T-cell (primary cell): ENCODE measurements at places on chromosomes 1 and 21. TPM values are rescaled to one million over a fixed set of nuclear protein-coding genes. Genes with fewer than 3 reads are reported as not detected.

HSF2BP gene
- 1.2 TPM for total RNA-seq

GRCh38 chr1:227948493-227949260 lies 945 bp upstream of the WNT9A start:
- no peak overlapping the region for H3K4me3 ChIP-seq
- no peaks in the 10 kb centered on the region for H3K36me3 ChIP-seq
- H3K4me1 ChIP-seq = peaks cover 3% of the 10 kb centered on the region
- peaks cover 2% of the 10 kb centered on the region for H3K27me3 ChIP-seq
- no peak for DNase-seq

DNA sequence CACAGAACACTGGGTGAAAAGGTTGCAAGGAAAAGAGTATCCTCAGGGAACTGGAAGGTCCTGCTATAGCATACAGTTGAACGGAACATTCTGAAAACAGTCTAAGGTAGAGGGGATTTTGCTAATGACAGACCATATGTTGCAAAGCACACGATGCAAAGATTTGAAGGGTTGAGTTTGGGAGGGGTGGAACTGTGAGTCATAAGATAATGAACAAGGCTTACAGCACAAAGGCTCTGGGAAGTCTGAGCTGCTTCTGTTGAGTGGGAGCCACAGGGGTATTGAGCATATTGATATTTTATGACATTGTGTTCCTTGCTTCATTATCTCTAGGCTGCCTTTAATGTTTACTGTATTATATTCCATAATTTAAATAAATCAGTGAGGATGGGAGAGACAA lies 104.9 kb downstream of the PLPPR4 start:
- no peaks in the 10 kb centered on the region for H3K36me3 ChIP-seq
- no peak overlapping the region for H3K27ac ChIP-seq
- H3K4me3 ChIP-seq = no peak overlapping the region

DNA sequence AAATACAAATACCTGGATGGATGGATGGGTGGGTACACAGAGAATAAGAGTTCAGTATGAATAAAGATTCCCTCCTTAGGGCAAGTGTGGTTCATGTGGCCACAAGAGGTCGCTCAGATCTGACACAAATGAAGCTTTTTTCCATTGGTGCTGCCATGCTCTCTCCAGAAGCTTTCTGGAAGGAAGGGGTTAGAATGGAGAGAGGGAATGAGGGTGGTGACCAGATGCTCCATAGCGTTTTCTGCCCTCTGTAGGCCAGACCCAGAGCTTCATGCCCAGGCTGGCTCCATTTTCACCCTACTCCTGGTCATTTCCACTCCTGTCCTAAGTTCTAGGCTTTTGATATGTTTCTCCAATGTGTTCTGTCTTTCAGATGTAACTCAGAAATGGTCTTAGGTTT lies 3.3 kb upstream of the FCRL6 start:
- H3K4me3 ChIP-seq = no peak overlapping the region
- H3K27ac ChIP-seq = no peak overlapping the region
- DNase-seq = peak; percentile 43

FCER1A gene
- total RNA-seq = 0.33 TPM

GRCh38 chr21:46662765-46663500 lies 27.5 kb downstream of the PRMT2 start:
- peaks cover 10% of the 10 kb centered on the region for H3K27me3 ChIP-seq
- DNase-seq = no peak
- no peak overlapping the region for H3K27ac ChIP-seq
- H3K4me1 ChIP-seq = peaks cover 32% of the 10 kb centered on the region
- H3K4me3 ChIP-seq = no peak overlapping the region

DNA sequence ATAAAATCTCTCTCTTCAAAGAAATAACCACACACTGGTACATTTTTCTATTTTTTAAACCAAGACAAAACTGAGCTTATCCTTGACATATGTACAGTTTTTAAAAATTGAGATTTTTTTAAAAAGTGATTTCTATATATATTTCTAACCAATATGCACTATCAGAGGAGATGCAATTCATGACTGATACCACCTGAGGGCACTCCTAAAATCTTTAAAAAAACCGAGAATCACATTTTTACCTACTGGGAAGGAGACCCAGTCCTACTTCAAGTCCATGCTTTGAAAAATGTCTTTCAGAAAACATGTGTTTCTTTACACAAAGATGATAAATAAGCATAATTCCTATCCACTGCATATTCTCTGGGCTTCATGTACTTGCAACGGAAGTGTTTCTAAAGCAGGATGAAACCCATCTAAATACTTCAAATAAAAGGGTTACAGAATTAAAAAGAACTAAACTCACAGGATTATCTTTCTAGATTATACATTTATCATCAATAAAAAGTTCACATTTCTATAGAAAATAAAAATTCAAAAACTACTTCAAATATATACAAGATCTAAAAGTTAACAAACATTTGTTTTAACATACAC lies 98.6 kb downstream of the ENAH start:
- H3K36me3 ChIP-seq = no peaks in the 10 kb centered on the region
- H3K27ac ChIP-seq = no peak overlapping the region
- DNase-seq = no peak
- H3K4me1 ChIP-seq = no peaks in the 10 kb centered on the region
- H3K27me3 ChIP-seq = no peaks in the 10 kb centered on the region

DNA sequence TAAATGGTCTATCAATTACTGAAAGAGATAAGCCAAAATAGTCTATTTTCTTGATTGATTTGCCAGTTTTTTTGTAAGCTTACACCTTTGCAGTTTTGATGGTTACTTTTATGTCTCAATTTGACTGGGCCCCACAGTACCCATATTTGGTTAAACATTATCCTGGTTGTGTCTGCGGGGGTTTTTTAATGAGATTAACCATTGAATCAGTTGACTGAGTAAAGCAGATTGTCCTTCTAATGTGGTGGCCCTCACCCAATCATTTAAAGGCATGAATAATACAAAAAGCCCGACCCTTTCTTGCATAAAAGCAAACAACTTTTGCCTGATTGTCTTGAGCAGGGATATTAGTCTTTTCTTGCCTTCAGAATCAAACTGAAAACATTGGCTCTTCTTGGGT lies 650.0 kb upstream of the RGS18 start:
- H3K27ac ChIP-seq = no peak overlapping the region
- no peak overlapping the region for H3K4me3 ChIP-seq
- no peaks in the 10 kb centered on the region for H3K27me3 ChIP-seq
- DNase-seq = no peak

NHLH2 gene
- total RNA-seq = not detected

TMEM52 gene
- total RNA-seq = 0.69 TPM

DNA sequence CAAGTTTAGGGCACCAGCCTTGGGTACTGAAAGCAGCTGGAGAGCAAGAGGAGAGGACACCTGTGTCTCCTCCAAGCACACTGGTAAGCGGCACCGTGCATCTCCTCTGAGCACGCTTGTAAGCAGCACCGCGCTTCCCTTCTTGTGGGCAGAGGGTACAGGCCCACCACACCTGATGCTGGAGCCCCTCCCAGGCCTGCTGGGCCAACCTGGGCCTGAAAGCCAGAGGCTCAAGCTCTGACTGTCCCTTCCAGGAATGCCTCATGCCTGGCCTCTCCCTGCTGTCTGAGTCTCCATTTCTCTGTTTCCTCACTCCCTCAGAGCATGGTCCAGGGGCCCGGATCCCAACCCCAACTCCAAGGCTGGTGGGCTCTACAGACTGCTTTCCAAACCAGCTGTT lies 25.9 kb downstream of the DMBX1 start:
- peaks cover 3% of the 10 kb centered on the region for H3K27me3 ChIP-seq
- no peak overlapping the region for H3K4me3 ChIP-seq
- no peaks in the 10 kb centered on the region for H3K36me3 ChIP-seq
- no peak overlapping the region for H3K27ac ChIP-seq
- DNase-seq = no peak
- H3K4me1 ChIP-seq = peaks cover 5% of the 10 kb centered on the region

GRCh38 chr1:33298623-33299277 lies 22.1 kb downstream of the A3GALT2 start:
- no peaks in the 10 kb centered on the region for H3K27me3 ChIP-seq
- no peak for DNase-seq
- H3K4me1 ChIP-seq = peaks cover 9% of the 10 kb centered on the region
- no peak overlapping the region for H3K4me3 ChIP-seq
- no peak overlapping the region for H3K27ac ChIP-seq

DNA sequence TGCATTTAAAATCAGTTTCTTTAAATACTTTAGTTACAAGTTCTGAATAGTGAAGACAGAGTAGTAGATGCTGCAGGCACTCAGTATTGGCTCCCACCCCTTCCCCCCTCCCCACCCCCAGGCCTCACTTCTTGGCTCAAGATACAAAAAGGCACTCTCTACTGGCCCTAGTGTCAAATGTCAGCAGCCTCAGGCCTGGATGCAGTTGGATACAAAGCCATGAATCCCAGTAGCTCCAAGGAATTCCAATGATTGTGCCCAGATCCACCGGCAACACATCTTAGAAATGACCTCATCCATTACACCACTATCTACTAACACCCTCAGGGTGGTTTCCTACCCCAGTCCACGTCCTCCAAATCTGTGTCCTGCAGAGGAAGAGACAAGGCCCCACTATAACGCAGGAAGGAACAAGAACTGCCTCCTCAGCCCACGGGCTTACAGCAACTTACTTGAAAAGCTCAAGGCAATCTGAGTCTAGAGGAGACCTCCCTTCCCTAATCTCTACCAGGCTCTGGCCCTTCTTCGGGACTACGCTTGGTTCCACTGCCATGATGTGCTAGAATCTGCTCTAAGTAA lies 17.6 kb downstream of the ACADM start:
- no peak overlapping the region for H3K4me3 ChIP-seq
- no peak overlapping the region for H3K27ac ChIP-seq
- no peaks in the 10 kb centered on the region for H3K36me3 ChIP-seq

- no peak for DNase-seq
- no peak overlapping the region for H3K4me3 ChIP-seq
- no peaks in the 10 kb centered on the region for H3K36me3 ChIP-seq
These were observed 233.5 kb downstream of the TRABD2B start for GRCh38 chr1:47763591-47764171.

DNA sequence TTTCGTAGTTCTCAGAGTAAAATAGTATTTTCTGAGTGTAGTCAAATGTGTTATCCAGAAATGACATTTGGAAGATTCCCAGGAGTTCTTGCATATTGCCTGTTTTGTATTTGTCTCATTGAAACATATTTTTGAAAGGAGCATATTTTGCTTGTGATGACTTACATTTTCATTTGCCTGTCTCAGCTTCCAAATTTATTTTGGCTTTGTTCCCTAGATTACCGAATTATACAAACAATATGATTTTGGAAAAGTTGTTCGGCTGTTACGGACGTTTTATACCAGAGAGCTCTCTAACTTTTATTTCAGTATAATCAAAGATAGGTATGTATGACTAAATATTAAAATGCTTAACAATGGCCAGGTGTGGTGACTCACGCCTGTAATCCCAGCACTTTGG lies 46.0 kb downstream of the IARS2 start:
- no peak overlapping the region for H3K4me3 ChIP-seq
- no peak for DNase-seq
- peaks cover 57% of the 10 kb centered on the region for H3K36me3 ChIP-seq

TSPAN2 gene
- total RNA-seq = 2.4 TPM

PRAMEF1 gene
- total RNA-seq = not detected
